ENCODE measurements at places on chromosomes 7 and 10. TPM values are rescaled to one million over a fixed set of nuclear protein-coding genes. Genes with fewer than 3 reads are reported as not detected.

Gene GRID2IP
- total RNA-seq = not detected

Gene ARMC3
- 0.34 TPM for total RNA-seq

Gene GDF10
- total RNA-seq = not detected

Gene LRRD1
- not detected for total RNA-seq

Gene PON1
- not detected for total RNA-seq

Gene CDC14C
- not detected for total RNA-seq
